ENCODE measurements at places on chromosomes 3 and 15.

DNA sequence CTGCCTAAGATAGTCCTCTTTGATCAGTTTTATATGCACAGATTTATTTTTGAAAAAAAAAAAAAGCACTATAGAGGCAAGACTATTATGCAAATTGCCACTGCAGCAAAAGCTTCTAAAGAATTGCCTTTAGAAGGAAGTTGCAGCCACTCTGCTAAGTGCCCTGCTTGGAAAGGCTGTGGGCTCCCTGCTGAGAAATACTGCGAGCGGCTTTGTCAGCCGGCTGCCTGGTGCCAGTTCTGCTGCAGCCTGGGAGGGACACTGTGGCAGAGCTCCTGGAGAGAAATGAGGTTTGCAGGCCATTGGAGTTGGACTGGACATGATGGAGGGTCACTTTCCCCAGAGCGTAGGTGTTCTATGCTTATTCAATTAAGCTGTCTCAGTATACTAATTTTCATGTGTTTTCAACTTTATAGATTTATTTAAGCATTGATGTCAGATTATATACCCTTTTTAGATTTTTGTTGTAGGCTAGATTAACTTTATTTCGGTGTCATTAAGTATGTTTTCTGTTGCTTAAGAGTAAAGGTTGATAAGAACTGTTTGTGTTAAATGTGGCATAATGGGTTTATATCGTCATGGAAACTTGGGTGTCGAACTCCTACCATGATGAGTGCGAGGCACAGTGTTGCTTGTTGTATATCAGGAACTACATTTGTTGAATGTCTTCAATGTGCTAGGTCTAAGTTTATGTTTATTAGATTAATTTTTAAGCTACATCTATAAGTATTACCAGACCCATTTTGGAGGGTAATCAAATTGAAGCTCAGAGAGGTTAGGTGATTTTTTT, 6.6 kb downstream of the MAP2K5 start:
- DNase-seq: no peak

DNA sequence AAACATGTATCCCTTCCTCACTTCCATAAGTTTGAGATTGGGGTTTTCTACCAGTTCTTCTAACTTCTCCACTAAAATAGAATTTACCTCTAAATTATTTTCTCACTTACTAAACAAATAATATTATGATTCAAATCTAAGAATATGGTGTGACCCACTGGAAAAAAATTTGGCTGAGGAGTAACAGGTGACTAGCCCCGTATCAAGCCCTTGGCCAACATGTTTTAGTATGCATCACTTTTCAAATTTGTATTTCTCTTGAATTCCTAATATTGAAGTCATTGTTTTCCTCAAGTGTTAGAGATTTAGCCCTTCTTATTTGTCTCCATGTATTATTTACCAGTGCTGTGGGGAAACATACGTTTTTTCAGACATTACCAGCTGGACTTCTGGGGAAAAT, 759.4 kb downstream of the NSUN3 start:
- DNase-seq: no peak

DNA sequence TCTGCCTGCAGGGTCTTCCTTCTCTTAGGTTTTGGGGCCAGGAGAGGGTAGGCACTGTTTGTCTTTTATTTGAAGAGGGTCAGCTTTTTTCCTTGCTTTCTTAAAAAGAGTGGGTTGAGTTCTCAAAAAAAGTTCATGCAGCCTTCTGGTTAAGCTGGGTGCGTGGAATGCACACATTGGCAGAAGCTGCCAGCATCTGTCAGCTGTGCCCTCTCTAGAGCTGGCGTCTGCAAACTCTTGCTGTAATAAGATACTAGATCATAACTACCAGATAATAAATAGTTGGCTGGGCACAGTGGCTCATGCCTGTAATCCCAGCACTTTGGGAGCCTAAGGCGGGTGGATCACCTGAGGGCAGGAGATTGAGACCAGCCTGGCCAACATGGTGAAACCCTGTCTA, 373.4 kb downstream of the OCA2 start:
- DNase-seq: no peak

DNA sequence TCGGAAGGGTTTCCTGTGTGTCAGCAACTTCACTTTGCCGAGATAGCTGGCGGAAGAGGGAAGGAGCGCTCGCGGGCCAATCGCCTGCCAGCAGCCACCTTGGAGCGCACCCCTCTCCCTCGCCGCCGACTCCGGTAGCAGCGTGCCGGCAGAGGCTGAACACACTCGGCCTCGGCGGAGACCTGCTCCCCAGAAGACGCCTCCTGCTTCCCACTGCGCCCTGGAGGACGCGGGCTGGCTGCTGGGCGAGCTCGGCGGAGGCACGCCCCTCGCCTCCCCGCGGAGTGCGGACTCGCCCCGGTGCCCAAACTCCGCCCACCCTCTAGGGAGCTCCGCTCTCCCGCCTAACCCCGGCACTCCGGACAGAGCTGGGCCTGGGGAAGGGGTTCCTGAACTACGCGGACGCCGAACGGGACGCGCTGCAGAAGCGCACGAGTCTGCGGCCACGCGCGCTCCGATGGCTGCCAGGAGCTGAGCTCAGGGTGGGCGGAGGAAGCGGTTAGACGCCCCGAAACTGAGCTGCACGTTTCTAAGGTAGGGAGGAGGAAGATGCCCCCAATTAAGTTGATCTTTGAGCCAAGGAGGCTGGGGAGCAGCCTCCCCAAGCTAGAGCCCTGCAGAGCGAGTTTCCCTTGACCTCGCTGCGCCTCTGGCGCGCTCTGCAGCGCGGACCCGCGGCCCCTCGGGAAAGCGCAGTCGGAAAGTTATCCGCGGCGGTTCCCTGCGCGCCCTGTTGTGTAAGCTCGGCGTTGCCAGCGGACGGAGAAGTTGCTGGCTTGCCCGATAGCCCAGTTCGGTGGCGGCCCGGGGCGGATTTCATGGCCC, at the start of gene P2RY1:
Gene P2RY1, plus strand, starts transcription at position 356 of the 825 bp plus-strand sequence. CDS start 652 bp downstream, outside the sequence.
- no peak for DNase-seq

- no peak for DNase-seq
Measured at GRCh38 chr3:122572940-122573412, 4.5 kb upstream of the PARP15 start.
